ENCODE measurements at places on chromosomes 1 and 21. TPM values are rescaled to one million over a fixed set of nuclear protein-coding genes. Genes with fewer than 3 reads are reported as not detected.

DNA sequence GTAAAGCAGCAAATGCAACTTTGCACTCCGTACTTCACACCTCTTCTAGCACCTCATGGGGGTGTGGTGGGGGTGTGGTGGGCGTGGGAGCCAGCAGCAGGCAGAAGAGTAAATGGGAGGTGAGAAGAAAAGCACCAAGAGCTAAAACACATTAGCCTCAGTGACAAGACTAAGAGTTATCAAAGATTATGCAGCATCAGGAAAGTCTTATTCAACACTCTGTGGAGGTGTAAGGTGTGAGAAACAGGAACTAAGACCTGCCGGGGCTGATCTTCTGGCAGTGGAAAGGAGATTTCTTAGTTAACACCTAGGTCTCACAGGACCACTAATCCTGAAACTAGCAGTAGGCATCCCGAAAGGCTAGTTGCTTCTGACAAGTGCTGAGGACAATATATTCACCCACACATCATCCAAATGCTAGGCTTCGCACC, 9.9 kb downstream of the TGFBR3 start:
- H3K27ac ChIP-seq = no peak overlapping the region
- peaks cover 21% of the 10 kb centered on the region for H3K4me1 ChIP-seq
- no peak for DNase-seq
- H3K4me3 ChIP-seq = no peak overlapping the region

Gene PEX14
- polyA plus RNA-seq = 19.4 TPM

Gene ARMH1
- 1.5 TPM for polyA plus RNA-seq

GRCh38 chr1:41768583-41768982, 150.1 kb downstream of the HIVEP3 start:
- H3K4me1 ChIP-seq = peaks cover 21% of the 10 kb centered on the region
- no peak for DNase-seq
- no peak overlapping the region for H3K4me3 ChIP-seq
- no peaks in the 10 kb centered on the region for H3K27me3 ChIP-seq
- no peak overlapping the region for H3K27ac ChIP-seq

GRCh38 chr1:206563367-206564207, 48.7 kb downstream of the EIF2D start:
- no peak for DNase-seq
- H3K4me1 ChIP-seq = peaks cover 3% of the 10 kb centered on the region
- peaks cover 4% of the 10 kb centered on the region for H3K27me3 ChIP-seq
- H3K27ac ChIP-seq = no peak overlapping the region
- H3K4me3 ChIP-seq = no peak overlapping the region

DNA sequence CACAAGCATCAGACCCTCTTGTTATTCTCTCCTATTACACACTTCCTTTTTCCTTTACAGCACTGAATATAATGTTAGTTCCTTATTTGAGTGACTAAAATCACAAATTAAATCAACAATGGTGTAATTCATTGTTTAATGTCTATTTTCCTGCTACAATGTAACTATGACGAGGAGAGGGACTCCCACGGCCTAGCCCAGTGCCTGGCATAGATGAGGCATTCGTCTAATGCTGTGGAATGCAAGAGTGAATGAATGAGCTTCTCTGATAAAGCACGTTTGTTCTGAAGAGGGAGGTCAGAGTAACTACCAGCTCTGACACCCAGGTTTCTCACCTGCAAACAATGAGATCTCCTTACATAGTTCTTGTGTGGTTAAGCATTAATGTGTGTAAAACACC, 479.4 kb downstream of the OMA1 start:
- no peaks in the 10 kb centered on the region for H3K27me3 ChIP-seq
- H3K4me1 ChIP-seq = peaks cover 13% of the 10 kb centered on the region
- no peak overlapping the region for H3K27ac ChIP-seq
- no peaks in the 10 kb centered on the region for H3K36me3 ChIP-seq
- H3K4me3 ChIP-seq = no peak overlapping the region

GRCh38 chr1:180633057-180634056, 1.5 kb downstream of the XPR1 start:
- no peaks in the 10 kb centered on the region for H3K27me3 ChIP-seq
- no peaks in the 10 kb centered on the region for H3K36me3 ChIP-seq
- H3K27ac ChIP-seq = peak overlapping the region; percentile 74
- DNase-seq = peak; percentile 60

Data from keratinocyte (primary cell).